ENCODE measurements at places on chromosomes 11 and 22. TPM values are rescaled to one million over a fixed set of nuclear protein-coding genes. Genes with fewer than 3 reads are reported as not detected.

The TSSC4 gene
- 56.0 TPM for polyA plus RNA-seq

The PHOX2A gene
- polyA plus RNA-seq: not detected

The OR5A1 gene
- polyA plus RNA-seq: not detected

The ETS1 gene
- polyA plus RNA-seq: 21.3 TPM

The KIAA1671 gene
- polyA plus RNA-seq: 2.9 TPM

The TSSK2 gene
- polyA plus RNA-seq: 0.37 TPM

The FAM181B gene
- polyA plus RNA-seq: 0.06 TPM

The TMEM191C gene
- 0.70 TPM for polyA plus RNA-seq

The DEUP1 gene
- polyA plus RNA-seq: not detected

The CDC42EP2 gene
- 21.1 TPM for polyA plus RNA-seq

The SLC29A2 gene
- polyA plus RNA-seq: 50.6 TPM

The TSPAN4 gene
- polyA plus RNA-seq: 66.5 TPM

The RFPL2 gene
- 0.03 TPM for polyA plus RNA-seq

The MS4A15 gene
- not detected for polyA plus RNA-seq

The RHOD gene
- polyA plus RNA-seq: 98.8 TPM

The PTPRCAP gene
- 3.1 TPM for polyA plus RNA-seq

The OR52I2 gene
- polyA plus RNA-seq: not detected

The MUC5AC gene
- polyA plus RNA-seq: not detected

The SLC36A4 gene
- 10.6 TPM for polyA plus RNA-seq

The CDHR5 gene
- not detected for polyA plus RNA-seq

The OR2D2 gene
- polyA plus RNA-seq: not detected

The ZC3H7B gene
- 21.4 TPM for polyA plus RNA-seq

The ELFN2 gene
- 0.01 TPM for polyA plus RNA-seq

The SLC22A25 gene
- not detected for polyA plus RNA-seq

The PRG3 gene
- polyA plus RNA-seq: not detected

The KCNJ11 gene
- 15.0 TPM for polyA plus RNA-seq

The DGCR6 gene
- 12.2 TPM for polyA plus RNA-seq

The KRTAP5-7 gene
- 0.01 TPM for polyA plus RNA-seq

The AIFM3 gene
- polyA plus RNA-seq: 0.29 TPM

The MS4A7 gene
- polyA plus RNA-seq: 6.7 TPM

The TOMM22 gene
- 40.7 TPM for polyA plus RNA-seq

The DEPDC7 gene
- 0.30 TPM for polyA plus RNA-seq

The SPECC1L gene
- polyA plus RNA-seq: 8.3 TPM

The IGLL5 gene
- polyA plus RNA-seq: not detected

The MMP20 gene
- not detected for polyA plus RNA-seq

The SYNGR1 gene
- 29.8 TPM for polyA plus RNA-seq

The C11orf91 gene
- not detected for polyA plus RNA-seq

The PACSIN3 gene
- polyA plus RNA-seq: 163 TPM

The P4HA3 gene
- 0.59 TPM for polyA plus RNA-seq

The SPON1 gene
- 8.6 TPM for polyA plus RNA-seq

The XKR3 gene
- polyA plus RNA-seq: not detected

The PANX2 gene
- polyA plus RNA-seq: 0.09 TPM

The CST6 gene
- polyA plus RNA-seq: 0.44 TPM

The TECTA gene
- polyA plus RNA-seq: 0.38 TPM

The MS4A3 gene
- polyA plus RNA-seq: not detected

The OR8D4 gene
- not detected for polyA plus RNA-seq

The TRIM29 gene
- polyA plus RNA-seq: 0.17 TPM

The SEC14L6 gene
- polyA plus RNA-seq: not detected

The TMEM138 gene
- 35.3 TPM for polyA plus RNA-seq

The VSIG2 gene
- 2.3 TPM for polyA plus RNA-seq
